Right ventricle myocardium superior (tissue), 1 donor: ENCODE measurements at places on chromosomes 4 and X. TPM values are rescaled to one million over a fixed set of nuclear protein-coding genes. Genes with fewer than 3 reads are reported as not detected.

The F11 gene
- total RNA-seq, result 0.40 TPM

DNA sequence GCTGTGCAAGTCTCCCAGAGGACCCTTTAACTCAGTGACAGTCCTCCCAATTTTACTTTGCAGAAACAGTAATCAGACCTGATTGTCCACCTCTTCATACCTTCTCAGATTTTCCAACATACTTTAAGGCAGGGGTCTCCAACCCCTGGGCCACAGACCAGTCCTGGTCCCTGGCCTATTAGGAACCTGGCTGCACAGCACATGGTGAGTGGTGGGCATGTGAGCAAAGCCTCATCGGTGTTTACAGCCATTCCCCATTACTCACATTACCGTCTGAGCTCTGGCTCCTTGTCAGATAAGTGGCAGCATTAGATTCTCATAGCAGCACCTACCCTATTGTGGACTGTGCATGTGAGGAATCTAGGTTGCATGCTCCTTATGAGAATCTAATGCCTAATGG lies 74.3 kb downstream of the TECRL start:
- no peak for DNase-seq

DNA sequence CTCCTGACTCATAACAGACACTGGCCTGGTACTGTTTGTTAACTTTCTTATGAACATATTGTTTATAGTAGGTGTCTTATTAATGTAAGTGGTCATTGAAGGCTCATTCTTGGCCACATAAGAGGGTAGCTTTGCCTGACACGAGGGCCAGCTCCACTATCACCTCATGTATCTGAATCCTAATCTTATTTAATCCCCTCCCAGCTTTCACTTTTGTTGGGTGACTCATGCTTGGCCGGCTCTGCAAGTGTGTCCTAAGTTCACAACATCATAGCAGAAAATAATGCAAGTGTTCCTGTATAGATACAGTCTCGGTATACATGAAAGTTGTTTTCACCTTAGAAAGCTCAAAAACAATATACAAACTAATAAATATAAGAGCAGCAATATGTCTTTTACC lies 283.8 kb downstream of the IQCM start:
- DNase-seq, result no peak

- no peak for DNase-seq
These were observed 16.1 kb upstream of the FAM47E start for GRCh38 chr4:76235407-76235806.

DNA sequence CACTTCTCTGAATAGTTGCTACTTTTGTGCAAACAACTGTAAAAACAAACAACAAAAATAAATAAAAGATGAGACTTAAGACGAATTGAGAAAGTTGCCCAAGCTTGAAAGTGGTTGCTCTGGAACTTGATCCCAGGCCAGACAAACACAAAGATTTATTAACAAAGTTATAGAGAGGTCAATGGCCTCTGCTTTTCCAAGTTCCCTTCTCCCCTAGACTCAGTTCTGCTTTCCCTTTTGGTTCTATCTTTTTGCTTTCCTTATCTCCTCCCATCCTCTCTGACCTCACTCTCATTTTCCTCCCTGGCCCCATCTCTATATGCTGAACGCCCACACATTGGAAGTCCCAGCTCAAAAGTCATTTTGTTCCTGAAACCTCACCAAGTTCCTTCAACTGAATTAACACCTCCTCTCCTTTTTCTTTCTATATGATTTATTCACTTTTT lies 82.7 kb downstream of the MXRA5 start:
- no peak for DNase-seq
